ENCODE measurements at places on chromosomes 5 and 9.

GRCh38 chr5:6118691-6119090 is 259.7 kb downstream of the MED10 start:
- no peak for DNase-seq

- no peak for DNase-seq
Measured at GRCh38 chr9:135662758-135663450, at the start of gene LCN9. Gene LCN9 (plus strand): TSS chr9:135663309. CDS start chr9:135663322, 13 bp downstream.

- DNase-seq, result no peak
Measured at GRCh38 chr5:128842241-128842640, 123.0 kb upstream of the SLC27A6 start.

DNA sequence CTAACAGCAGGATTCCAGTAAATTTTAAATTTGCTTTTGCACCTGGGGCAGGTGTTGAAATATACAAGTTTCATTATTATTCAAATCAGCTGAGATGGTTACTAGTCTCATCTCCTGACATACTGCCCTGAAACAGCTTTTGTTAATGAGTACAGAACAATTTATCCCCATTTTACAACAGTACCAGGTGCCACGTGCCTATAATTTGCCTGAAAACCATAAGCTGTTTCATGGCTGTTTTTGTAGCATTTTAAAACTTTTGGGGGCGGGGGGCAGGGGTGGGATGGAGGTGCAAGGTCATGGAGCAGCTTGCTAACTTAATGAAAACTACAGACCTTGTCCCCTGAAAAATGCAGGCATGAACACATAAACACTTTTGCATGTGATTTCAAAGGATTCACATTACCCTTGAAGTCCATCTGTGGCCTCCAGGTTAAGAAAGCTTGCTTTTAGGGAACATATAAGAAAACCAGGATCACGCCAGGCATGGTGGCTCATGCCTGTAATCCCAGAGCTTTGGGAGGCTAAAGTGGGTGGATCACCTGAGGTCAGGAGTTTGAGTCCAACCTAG is 42.1 kb downstream of the TIMD4 start:
- DNase-seq, result no peak

- DNase-seq, result peak; percentile 56
Measured at GRCh38 chr5:154516475-154516874, 38.4 kb upstream of the HAND1 start.

GRCh38 chr9:6413365-6414246 is 607 bp downstream of the UHRF2 start:
- peak; percentile 42 for DNase-seq

- DNase-seq, result no peak
Measured at GRCh38 chr9:86102626-86103025, 3.3 kb upstream of the GOLM1 start.

DNA sequence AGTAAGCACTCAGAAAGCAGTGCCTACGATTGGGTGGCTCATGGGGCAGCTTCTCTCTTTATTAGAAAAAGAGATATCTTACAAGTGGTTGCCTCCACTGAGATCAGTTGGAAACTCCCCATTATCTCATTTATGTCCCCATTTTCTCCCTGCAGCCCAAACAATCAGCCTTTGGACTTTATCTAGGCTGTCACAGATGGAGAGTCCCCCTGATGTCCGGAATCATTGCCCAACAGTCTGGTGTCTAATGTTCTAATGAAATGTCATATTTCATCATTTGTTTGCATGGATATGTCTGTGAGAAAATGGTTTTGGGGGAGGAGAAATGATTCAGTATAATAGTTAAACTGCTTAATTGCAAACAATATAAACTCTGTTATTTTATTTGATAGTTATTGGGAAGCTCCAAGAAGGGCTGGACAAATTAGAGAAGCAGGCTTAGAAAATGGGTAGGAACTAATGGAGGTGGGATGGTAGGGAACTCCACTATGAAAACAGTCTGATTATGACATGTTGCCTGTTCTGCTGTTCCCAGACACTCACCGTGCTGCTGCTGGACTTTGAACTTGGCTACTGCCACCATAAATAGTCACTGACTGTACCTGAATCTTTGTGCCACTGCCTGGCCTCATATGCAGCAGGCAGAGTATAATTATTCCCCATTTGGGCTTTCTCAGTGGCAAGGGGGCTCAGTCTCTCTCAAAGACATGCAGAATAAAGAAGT is 38.3 kb upstream of the SMAD5 start:
- DNase-seq, result no peak
